ENCODE measurements at places on chromosomes 11 and 22.

DNA sequence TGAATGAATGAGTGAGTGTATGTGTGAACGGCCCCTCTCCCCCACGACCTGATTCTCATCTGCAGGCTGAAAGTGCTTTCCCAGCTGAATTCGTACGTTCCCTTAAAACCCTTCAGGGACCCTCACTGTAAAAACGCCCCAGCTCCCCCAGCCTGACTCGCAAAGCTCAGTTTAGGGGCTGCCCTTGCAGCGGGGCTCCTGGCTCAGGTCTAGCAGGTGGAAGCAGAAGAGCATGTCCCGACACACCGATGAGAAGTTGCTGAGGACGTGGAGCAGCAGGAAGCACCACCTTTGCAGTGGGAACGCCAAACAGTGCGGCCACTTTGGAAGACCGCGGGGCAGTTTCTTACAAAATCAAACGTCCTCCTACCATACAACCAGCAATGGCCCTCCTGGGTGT is 3.6 kb upstream of the MRPL23 start:
- peaks cover 4% of the 10 kb centered on the region for H3K4me1 ChIP-seq
- H3K27ac ChIP-seq: no peak overlapping the region
- no peaks in the 10 kb centered on the region for H3K27me3 ChIP-seq

- peak; percentile 49 for DNase-seq
- peaks cover 9% of the 10 kb centered on the region for H3K36me3 ChIP-seq
- H3K27ac ChIP-seq: no peak overlapping the region
- H3K27me3 ChIP-seq: no peaks in the 10 kb centered on the region
- peaks cover 17% of the 10 kb centered on the region for H3K4me1 ChIP-seq
Measured at GRCh38 chr22:19178065-19178656, 375 bp downstream of the SLC25A1 start.

GRCh38 chr11:35594680-35595079 is 23.6 kb upstream of the FJX1 start:
- H3K27me3 ChIP-seq: peaks cover 55% of the 10 kb centered on the region
- DNase-seq: no peak

- no peak for DNase-seq
- no peak overlapping the region for H3K4me3 ChIP-seq
- H3K27ac ChIP-seq: no peak overlapping the region
- peaks cover 3% of the 10 kb centered on the region for H3K36me3 ChIP-seq
- peaks cover 47% of the 10 kb centered on the region for H3K27me3 ChIP-seq
- H3K4me1 ChIP-seq: no peaks in the 10 kb centered on the region
Measured at GRCh38 chr11:60932605-60933356, 8.5 kb downstream of the TMEM132A start.

- no peak overlapping the region for H3K27ac ChIP-seq
- H3K4me3 ChIP-seq: no peak overlapping the region
- H3K4me1 ChIP-seq: peaks cover 4% of the 10 kb centered on the region
- H3K27me3 ChIP-seq: peaks cover 9% of the 10 kb centered on the region
- DNase-seq: no peak
- no peaks in the 10 kb centered on the region for H3K36me3 ChIP-seq
Measured at GRCh38 chr11:65814131-65814985, 19.4 kb upstream of the SNX32 start.

GRCh38 chr11:65860278-65861164 is at the start of gene MUS81:
Gene MUS81, plus strand, starts transcription at chr11:65860433. Its CDS starts 321 bp downstream, at chr11:65860754.
- H3K4me3 ChIP-seq: peak within 1 kb of the TSS; percentile 88
- peaks cover 55% of the 10 kb centered on the region for H3K4me1 ChIP-seq
- no peaks in the 10 kb centered on the region for H3K27me3 ChIP-seq
- peaks cover 78% of the 10 kb centered on the region for H3K36me3 ChIP-seq
- DNase-seq: peak; percentile 95
- peak within 1 kb of the TSS; percentile 79 for H3K27ac ChIP-seq

DNA sequence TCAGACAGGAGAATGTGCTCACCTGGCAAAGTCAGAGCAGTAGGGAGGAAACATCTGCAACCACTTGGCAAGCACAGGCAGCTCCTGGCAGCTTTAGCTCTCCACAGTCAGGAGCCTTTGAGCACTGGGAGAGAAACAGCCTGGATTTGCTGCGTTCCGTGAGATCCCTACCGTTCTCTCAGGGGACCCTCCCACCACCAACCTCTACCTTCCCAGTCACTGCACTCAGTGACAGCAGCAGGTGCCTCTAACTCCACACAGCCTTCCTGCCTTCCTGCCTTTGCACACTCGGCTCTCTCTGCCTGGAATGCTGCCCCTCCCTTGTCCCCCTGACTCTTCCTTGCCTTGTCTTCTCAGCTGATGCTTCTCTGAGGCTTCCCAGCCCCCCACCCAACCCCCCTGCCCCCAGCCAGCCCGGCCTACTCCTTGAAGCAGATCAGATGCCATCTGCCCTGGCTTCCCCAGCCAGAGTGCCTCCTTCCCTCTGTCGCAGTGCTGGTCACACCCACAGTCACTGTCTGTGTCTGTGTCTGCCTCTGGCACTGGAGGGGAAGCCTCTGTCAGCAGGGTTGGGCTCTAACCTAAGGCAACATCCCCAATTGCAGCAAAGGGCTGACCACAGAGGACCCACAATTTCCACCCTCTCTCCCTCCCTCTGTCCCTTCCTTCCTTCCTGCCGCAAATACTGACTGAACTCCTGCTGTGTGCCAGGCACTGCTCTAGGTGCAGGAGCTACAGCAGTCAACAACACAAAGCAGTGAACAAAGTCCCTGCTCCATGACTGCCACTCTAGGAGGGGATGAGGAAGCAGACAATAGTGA is 14.9 kb upstream of the TSKU start:
- H3K4me3 ChIP-seq: peak overlapping the region; percentile 40
- H3K4me1 ChIP-seq: peaks cover 9% of the 10 kb centered on the region
- no peaks in the 10 kb centered on the region for H3K27me3 ChIP-seq
- H3K27ac ChIP-seq: peak overlapping the region; percentile 76

DNA sequence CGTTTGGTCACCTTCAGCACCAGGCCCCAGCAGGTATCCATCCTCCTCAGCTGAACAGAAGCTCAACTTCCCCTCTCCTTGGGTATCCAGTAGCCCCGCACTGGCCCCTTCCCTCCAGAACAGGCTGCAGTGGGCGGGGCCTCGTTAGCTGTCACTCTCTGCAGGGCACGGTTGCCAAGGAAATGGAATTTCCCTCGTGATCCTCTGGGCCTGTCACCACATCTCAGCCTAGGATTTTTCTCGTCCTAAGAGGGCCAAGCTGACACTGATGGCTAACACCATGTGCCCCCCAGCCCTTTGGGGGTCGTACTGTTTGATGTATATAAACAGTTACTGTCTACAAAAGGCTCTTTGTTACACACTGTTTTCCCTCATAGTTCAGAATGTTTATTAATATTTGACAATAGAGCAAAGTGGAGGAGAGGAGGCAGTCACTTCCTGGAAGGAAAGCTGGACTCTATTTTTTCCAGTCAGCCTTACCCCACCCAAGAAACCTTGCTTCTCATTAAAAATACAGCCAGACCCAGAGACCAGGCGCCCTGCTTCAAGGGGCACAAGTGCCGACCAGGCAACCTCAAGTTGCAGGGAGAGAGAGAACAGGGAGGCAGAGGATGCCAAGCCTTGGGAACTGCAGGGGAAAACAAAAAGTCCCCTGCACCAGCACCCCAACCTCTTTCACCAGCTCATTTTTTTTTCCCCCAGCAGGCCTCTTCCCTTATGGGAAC is 44.5 kb downstream of the FEZ1 start:
- no peaks in the 10 kb centered on the region for H3K4me1 ChIP-seq
- H3K27me3 ChIP-seq: no peaks in the 10 kb centered on the region
- H3K27ac ChIP-seq: no peak overlapping the region

GRCh38 chr11:8219257-8220021 is 44.2 kb downstream of the LMO1 start:
- no peak overlapping the region for H3K27ac ChIP-seq
- peaks cover 2% of the 10 kb centered on the region for H3K36me3 ChIP-seq
- no peak for DNase-seq
- no peaks in the 10 kb centered on the region for H3K27me3 ChIP-seq
- H3K4me1 ChIP-seq: no peaks in the 10 kb centered on the region

DNA sequence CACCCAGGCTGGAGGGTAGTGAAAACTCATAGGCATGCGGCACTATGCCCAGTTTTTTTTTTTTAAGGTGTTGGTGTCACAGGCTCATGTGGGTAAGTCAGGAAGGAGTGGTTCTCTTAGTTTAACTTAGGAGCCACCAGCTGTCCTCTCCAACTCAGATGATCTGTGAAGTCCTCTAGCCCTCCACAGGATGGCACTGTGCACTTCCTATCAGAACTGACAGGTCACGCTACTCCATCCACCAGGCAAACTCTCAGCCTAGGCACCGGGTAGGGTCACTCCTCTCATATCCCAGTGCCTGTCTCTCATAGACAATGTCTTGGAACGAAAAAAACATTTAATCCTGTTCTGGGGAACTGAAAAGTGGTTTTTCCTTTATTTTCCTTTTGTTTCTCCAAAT is 16.5 kb downstream of the NAP1L4 start:
- no peak overlapping the region for H3K4me3 ChIP-seq
- peaks cover 38% of the 10 kb centered on the region for H3K4me1 ChIP-seq
- peaks cover 91% of the 10 kb centered on the region for H3K36me3 ChIP-seq
- H3K27ac ChIP-seq: no peak overlapping the region
- peak; percentile 33 for DNase-seq
- no peaks in the 10 kb centered on the region for H3K27me3 ChIP-seq

DNA sequence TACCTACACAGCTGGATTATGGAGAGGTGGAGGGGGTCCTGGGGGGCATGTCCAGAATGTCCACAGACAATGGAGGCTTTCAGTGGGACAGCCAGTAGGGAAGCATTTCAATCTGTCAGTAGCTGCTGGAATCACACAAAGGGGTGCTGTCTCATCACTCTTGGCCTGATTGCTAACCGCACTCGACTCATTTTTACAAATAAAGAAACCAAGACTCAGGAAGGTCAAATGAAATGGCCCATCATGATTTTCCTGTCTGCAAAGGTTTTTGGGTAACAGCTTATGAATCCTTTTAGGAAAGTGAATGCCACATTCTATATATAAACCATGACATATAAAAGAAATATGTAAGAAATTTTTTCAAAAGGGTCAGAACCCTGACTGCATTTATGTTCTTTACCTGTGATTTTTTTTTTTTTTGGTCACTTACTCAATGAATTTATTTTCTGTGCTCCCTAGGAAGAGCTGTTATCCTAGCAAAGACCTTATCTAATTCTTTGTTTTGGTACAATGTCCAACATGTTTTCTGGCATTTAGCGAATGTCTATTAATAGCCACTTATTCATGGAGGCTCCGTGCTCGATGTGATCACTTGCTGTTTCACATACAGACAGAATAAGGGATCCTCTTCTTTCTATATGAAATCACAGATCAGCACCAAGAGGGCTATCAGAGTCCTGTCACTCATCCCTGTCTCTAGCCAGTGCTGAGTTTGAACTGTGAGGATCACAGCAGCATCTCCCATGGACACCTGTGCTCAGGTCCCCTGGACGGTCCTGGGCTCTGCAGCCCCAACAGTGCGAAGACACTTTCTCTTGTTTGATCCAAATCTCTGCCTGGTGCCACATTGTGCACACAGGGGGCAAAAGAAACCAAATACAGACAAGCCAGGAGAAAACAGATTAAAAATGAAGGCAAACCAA is 979.7 kb downstream of the NTM start:
- DNase-seq: no peak
- H3K27me3 ChIP-seq: no peaks in the 10 kb centered on the region
- no peak overlapping the region for H3K4me3 ChIP-seq
- H3K4me1 ChIP-seq: peaks cover 12% of the 10 kb centered on the region
- no peaks in the 10 kb centered on the region for H3K36me3 ChIP-seq
- H3K27ac ChIP-seq: peak overlapping the region; percentile 21

- peaks cover 5% of the 10 kb centered on the region for H3K4me1 ChIP-seq
- H3K27ac ChIP-seq: no peak overlapping the region
- H3K36me3 ChIP-seq: no peaks in the 10 kb centered on the region
- no peak for DNase-seq
Measured at GRCh38 chr11:114314096-114314495, 17.9 kb downstream of the NNMT start.

- H3K4me1 ChIP-seq: no peaks in the 10 kb centered on the region
- no peak overlapping the region for H3K27ac ChIP-seq
- no peak overlapping the region for H3K4me3 ChIP-seq
- H3K27me3 ChIP-seq: no peaks in the 10 kb centered on the region
- peaks cover 3% of the 10 kb centered on the region for H3K36me3 ChIP-seq
- no peak for DNase-seq
Measured at GRCh38 chr22:18013947-18014346, 10.4 kb downstream of the MICAL3 start.
